ENCODE measurements at places on chromosomes 7 and 10.
A peak's percentile ranks its signal among the peaks of the same experiment; 100 is the strongest.

GRCh38 chr7:100875356-100875751 is 451 bp downstream of the SRRT start:
- peak; percentile 29 for DNase-seq

GRCh38 chr7:92523110-92523509 is 5.2 kb downstream of the PEX1 start:
- DNase-seq: no peak

- DNase-seq: no peak
These were observed 33.5 kb upstream of the SLC26A3 start for GRCh38 chr7:107836237-107837144.

GRCh38 chr10:49649294-49649693 is 30.2 kb upstream of the C10orf53 start:
- DNase-seq: no peak

DNA sequence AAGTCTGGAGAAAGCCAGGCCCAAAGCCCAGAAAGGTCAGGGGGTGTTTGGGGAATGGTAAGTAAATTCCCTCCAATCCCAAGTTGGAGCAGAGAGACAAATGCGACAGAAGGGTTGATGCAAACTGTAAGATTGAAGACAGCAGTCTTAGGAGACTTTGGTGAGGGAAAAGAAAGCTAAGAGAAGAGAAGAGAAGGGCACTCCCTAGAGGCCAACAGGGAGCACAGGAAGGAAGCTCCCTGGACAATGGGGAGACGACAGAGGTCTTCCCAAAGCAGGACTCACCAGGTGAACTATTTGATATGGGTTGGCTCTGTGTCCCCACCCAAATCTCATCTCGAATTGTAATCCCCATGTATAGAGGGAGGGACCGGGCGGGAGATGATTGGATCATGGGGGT is 151.5 kb downstream of the KIF20B start:
- DNase-seq: no peak

GRCh38 chr7:25359471-25360059 is 131.3 kb upstream of the NPVF start:
- no peak for DNase-seq

DNA sequence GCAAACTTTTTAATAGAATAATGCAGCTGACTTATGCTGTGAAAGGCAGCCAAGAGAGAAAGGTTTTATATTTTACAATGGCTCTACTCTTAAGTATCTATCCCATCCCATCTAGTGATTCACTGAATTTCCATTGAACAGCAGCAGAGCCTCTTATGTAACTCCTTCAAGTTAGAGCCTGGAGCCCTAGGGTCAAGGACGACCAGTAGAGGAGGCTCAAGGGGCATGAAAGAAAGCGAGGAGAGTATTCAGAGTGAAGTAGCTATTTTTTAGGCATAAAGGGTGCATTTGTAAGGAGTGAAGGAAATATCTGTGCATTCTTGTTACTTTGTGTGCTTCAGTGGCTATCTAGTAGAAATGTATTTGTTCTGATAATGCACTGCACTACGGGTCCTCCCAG is 180.2 kb upstream of the TPK1 start:
- DNase-seq: no peak

DNA sequence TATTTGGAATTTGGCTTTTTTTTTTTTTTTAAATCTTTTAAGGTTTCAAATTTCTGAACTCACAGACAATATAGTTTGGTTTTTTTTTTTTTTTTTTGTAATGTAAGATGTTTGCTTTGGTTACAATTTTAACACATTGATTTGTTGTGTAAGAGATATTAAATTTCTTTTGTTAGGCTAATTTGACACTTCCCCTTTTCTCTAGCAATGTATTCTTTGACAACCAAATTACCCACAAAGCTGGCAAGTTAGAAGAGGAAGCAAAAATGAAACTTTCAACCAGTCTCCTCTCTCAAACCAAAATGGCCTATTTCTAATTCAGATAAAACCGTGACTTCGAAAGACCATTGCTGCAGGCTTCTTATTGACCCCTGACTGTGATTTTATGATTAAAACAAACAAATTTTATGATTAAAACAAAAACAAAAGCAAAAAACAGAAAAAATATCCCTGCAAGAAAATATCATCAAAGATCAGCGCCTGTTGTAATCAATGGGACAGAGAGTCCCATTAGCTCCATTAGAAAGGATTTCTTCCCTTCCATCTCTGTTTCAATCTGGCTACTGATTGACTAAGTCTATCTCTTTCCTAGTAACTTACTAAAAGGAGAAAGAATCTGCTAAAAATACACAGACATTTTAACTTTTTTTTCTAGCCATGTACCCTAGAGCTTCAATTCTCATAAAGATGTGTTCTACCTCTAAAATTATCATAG is 489.2 kb downstream of the MDFIC start:
- no peak for DNase-seq

- no peak for DNase-seq
These were observed 193.3 kb downstream of the SEMA3E start for GRCh38 chr7:83455612-83456011.

- DNase-seq: no peak
These were observed 55.8 kb downstream of the RBM20 start for GRCh38 chr10:110699859-110700468.

DNA sequence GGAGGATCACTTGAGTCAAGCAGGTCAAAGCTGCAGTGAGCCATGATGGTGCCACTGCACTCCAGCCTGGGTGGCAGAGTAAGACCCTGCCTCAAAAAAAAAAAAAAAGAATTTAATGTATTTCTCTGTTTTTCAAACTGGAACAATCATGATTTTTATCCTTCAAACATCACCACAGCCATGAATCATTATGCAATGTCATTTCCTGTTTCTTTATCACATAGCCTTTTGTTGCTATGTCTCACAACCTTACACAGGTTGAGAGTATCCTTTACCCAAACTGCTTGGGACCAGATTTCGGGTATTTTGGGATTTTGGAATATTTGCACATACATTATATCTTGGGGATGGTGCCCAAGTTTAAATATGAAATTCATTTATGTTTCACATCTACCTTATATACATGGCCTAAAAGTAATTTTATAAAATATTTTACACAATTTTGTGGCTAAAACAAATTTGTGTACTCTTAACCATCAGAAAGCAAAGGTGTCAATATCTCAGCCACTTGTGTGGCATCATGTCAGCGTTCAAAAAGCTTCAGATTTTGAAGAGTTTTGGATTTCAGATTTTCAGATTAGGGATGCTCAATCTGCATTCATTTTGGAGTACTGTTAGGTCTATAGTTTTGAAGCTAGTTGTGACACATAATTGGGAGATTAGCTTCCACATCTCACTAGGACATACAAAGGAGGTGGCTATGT is 8.2 kb downstream of the NT5C3A start:
- peak; percentile 10 for DNase-seq

GRCh38 chr10:76119036-76119435 is 687.6 kb downstream of the LRMDA start:
- no peak for DNase-seq

DNA sequence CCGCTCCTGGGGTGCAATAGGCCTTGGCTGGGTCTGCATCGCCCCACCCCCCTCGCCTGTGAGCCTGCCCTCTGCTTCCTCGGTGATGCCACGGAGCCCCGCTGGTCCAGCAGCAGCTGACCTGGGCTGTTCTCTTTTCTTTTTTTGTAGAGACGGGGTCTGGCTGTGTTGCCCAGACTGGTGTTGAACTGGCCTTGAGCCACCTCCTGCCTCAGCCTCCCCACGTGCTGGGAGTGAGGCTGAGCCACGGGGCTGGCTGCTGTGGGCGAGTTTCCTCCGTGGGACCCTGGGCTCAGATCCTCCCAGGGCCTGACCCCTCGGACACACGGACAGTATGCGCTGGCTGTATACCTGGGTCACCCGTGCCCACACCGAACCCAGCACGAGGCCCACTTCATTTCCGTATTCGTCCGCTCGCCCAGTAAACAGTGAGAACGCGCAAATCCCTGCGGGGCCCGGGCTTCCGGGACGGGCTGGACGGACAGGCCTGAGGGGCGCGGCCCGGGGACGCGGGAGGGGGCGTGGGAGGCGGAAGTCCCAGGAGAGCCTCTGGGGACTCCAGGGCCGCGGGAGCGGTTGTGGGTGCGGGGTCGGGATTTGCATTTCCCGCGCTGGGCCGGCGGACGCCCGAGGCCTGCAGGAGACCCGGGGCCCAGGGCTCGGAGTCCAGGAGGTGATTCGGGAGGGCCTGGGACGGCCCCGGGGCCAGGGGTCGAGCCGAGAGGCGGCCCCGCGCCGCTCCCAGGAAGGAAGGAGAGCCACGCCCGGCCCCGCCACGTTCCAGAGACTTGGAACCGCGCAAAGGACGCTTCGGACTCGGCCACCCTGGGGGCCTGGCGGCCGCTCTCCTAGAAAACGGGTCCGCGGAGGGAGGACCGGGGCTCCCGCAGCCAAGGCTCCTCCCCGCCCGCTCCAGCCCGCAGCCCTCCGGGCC is 57.7 kb upstream of the DNAJB6 start:
- no peak for DNase-seq

- no peak for DNase-seq
These were observed 100.4 kb downstream of the TCERG1L start for GRCh38 chr10:131211146-131211545.

DNA sequence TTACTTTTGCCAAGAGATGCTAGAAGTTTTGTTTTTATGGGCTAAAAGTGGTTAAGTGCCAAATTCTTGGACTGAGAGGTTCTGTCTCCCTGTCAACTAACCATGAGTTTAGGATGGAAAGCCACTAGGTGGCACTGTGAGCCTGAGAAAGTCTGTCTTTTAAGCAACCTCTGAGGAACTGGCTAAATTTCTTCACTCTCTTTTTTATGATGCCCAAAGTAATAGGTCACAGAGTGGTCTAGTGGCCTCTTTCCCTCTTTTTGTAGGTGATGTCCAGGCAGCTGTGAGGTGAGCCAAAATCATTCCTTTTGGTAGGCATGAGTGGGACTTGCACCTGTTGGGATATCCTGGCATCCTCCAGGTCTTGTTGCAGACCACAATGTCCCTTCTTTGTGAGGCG is 56.8 kb downstream of the SND1 start:
- DNase-seq: peak; percentile 79

DNA sequence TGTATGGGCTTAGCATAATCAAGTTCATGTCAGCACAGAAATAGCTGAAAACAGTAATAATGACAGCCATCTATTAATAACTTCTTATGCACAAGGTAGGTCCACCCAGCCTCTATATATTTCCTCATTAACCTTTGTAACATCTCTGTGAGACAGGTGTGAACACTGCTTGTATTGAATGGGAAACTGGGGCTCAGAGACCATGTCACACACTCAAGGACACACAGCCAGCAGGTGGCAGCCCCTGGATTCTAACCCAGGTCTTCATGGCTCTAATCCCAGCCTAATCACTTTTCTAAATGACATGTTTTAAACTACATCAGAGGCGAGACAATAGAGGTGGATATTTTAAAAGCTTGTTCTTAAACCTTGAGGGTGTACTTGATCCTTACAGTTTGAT is 591.4 kb downstream of the PARD3 start:
- DNase-seq: no peak

GRCh38 chr7:128880791-128881457 is 18.3 kb downstream of the ATP6V1F start:
- no peak for DNase-seq

DNA sequence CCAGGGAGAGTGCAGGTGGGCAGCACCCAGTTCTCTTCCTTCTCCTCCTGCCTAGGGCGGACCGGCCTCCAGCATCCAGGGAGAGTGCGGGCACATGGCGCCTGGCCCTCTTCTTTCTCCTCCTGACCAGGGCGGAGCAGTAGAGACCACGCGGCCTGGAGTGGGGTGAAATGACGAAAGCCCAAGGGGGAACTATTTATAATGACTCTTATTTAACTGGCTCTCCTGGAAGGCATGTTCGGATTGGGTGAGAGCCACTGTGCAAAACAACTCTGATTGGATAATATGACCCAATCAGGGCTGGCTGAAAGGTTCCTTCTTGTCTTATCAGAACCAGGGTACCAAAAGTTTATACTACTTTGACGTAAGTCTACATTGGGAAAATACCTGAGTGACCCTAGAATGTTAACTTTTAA is 63.1 kb downstream of the ZNF37A start:
- no peak for DNase-seq

- peak; percentile 74 for DNase-seq
These were observed at the start of gene ZMYND11 for GRCh38 chr10:135132-135600. ZMYND11 (plus strand) TSS chr10:135455; CDS start chr10:180013, 44,558 bp downstream.

GRCh38 chr10:92761571-92761970 is 71.8 kb downstream of the HHEX start:
- DNase-seq: no peak

- DNase-seq: no peak
These were observed 236.5 kb upstream of the ZMIZ1 start for GRCh38 chr10:78832281-78832680.

DNA sequence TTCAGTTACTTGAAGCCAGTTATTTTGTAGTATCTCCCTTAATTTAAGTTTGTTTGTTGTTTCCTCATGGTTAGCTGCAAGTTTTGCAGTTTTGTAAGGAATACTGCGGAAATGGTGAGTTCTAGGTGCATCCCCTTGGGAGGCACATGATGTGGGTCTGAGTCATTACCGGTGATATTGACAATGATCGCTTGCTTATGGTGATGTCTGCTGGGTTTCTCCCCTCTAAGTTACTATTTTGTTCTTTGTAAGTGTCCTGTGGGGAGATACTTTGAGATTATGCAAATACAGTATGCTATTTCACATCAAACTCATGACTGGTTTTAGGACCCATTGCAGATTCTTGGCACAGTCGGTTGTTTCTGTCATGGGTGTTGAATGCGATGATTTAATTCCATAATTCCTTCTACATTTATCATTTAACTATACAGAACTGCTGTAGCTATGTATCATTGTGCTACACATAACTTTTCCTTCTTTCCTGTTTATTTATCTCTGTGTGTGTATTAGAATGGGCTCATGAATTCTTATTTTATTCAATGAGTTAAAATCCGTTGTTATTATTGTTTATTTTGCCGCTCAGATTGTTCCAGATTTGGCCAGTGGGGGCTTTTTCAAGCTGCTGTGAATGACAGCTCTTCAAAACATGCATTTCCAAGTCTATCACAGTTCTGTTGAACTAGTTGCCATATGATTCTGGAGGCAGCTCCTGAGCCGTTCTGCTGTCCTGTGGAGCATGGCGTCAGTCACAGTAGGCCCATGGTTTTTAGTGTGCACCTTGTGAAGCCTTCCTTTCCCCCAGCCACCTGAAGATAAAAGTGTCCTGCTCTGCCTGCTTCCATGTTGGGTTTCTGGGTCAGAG is 18.4 kb downstream of the TSPAN14 start:
- DNase-seq: peak; percentile 45

GRCh38 chr10:13860886-13861285 is 274.1 kb downstream of the PRPF18 start:
- no peak for DNase-seq

Data from CD4-positive, alpha-beta T cell treated with Interleukin-6 for 4 hours (primary cell).